ENCODE measurements at places on chromosomes 5 and 9.

- DNase-seq, result peak; percentile 91
These were observed 78.5 kb upstream of the LRRTM2 start for GRCh38 chr5:138953387-138954256.

DNA sequence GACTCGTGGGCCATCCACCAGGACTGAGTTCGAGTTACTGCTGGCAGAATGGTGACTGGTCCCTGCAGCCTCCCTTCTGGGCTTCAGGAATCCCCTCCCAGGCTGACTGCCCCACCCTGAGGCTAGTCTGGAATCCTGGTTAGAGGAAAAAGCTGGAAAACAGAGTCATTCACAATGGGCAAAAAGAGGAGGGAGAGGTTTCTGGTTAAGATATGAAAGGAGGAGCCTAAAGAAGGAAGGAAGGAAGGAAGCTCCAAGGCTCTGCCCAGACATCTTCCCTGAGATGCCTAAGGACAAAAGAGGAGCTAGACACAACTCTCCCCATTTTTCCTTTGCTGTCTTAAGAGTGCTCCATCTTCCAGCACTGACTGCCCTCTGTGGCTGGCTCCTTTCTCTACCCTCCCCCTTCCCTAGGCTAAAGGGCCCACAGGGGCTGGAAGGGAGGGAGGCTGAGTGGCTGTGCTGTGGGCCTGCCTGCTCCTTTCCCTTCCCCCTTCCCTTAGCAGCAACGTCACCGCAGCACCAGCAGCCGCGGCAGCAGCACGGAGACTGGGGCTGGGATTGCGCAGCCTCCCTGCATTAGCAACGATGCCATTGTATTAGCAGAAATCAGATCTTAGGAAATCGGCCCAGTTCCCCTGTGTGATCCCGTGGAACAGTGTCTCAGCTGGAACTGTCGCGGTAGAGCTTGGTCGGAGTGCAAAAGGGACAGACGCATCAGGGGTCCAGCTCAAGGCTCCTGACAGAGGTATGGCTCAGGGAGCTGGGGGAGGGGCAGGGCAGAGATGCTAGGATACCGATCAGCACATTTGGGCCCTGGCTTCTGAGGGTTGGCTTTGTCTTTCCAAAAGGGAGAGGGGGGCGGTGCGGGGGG lies 48.7 kb downstream of the RUSC2 start:
- peak; percentile 98 for DNase-seq

GRCh38 chr5:105430516-105430915 lies 1867.9 kb upstream of the NUDT12 start:
- no peak for DNase-seq

GRCh38 chr9:123309611-123310010 lies 41.2 kb upstream of the STRBP start:
- no peak for DNase-seq

GRCh38 chr9:34079181-34079580 lies 30.5 kb upstream of the UBAP2 start:
- DNase-seq, result no peak

Data from posterior cingulate gyrus (tissue), 11 donors.